ENCODE measurements at places on chromosomes 6 and 20.

DNA sequence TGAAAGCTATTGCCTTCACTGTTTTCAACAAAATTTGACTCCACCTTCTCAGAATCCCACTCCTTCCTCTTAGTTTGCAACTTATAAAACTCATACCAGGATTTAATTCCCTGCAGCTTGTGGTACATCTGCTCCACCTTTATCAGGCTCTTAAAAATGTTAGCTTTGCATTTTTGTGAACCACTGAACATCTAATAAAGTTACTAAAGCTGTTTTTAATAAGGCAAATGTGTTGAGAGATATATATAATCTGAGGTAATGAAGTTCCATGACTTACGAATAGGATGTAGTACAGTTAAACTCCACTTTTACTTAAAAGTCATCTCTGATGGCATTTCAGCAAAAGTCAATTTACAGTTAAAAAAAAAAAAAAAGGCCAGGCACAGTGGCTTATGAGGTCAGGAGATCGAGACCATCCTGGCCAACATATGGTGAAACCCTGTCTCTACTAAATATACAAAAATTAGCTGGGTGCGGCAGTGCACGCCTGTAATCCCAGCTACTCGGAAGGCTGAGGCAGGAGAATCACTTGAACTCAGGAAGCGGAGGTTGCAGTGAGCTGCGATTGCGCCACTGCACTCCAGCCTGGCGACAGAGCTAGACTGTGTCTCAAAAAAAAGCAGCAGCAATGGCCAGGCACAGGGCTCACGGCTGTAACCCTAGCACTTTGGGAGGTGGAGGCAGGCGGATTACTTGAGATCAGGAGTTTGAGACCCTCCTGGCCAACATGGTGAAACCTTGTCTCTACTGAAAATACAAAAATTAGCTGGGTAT, 106.2 kb downstream of the KIF13A start:
- DNase-seq = no peak

- DNase-seq = peak; percentile 77
These were observed 647 bp downstream of the AK9 start for GRCh38 chr6:109690373-109690736.

GRCh38 chr20:25038103-25038410, 19.9 kb downstream of the ACSS1 start:
- DNase-seq = no peak

- no peak for DNase-seq
These were observed 27.4 kb downstream of the NPEPL1 start for GRCh38 chr20:58719971-58720371.

DNA sequence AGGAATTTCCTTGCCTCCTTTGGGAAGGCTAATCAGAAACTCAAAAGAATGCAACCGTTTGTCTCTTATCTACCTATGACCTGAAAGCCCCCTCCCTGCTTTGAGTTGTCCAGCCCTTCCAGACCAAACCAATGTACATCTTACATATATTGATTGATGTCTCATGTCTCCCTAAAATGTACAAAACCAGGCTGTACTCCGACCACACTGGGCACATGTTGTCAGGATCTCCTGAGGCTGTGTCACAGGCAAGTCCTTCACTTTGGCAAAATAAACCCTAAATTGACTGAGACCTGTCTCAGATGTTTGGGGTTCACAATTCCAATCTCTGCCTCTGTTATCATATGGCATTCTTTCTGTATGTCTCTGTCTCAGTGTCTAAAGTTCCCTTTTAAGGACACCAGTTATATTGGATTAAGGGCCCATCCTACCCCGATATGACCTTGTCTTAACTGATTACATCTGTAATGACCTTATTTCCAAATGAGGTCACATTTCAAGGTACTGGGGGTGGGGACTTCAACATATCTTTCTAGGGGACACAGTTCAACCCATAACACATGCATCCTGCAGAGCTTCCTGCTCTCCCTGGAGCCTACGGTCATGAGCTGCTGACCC, 513.5 kb upstream of the JARID2 start:
- DNase-seq = no peak

DNA sequence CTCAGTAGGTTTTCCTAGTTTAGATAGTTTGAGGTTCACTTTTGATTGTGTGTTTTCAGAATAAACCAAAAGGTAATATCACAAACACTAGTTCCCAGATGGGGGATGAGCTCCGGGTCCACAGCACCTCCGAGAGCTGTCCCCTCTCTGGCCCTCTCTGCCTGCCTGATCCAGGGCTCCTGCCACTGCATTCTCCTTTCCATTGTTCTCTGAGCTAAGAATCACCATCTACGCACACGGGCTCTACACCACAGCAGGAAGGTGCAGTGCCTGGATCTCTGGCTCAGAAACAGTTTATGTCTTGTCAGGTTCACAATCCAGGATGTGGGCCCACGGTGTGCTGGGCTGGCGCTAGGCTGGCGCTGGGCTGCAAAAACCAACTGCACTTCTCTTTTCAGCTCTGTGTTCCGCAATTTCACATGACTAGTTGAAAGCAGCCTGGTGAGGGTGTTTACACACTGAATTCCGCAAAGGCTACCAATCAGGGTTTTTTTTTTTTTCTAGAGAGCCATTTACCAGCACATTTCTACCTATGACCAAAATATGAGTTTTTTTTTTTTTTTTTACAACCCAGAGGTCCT, 167.5 kb downstream of the SOD2 start:
- DNase-seq = no peak

DNA sequence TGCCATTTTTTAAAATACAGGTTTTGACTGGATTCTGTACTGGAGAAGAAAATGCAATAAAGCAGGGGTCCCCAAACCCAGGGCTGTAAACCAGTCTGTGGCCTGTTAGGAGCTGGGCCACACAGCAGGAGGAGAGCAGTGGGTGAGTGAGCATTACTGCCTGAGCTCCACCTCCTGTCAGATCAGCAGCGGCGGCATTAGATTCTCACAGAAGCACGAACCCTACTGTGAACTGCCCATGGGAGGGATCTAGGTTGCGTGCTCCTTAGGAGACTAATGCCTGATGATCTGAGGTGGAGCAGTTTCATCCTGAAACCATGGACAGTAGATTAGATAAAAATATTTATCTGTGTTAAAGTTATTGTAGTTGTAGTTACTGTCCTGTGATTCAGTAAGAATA, 21.1 kb upstream of the FBXO9 start:
- DNase-seq = no peak

Measured in activated T-cell treated with anti-CD3 and anti-CD28 coated beads, Interleukin-2, amount 50 U/mL, for 48 hours (primary cell).